SK-MEL-5 (cell line): ENCODE measurements at places on chromosomes 1 and 21. TPM values are rescaled to one million over a fixed set of nuclear protein-coding genes. Genes with fewer than 3 reads are reported as not detected.

- DNase-seq, result peak; percentile 58
These were observed 389.7 kb upstream of the RUNX1 start for GRCh38 chr21:35438643-35439404.

- DNase-seq, result no peak
These were observed 271.2 kb downstream of the ZP4 start for GRCh38 chr1:237619553-237619952.

Gene WNT9A
- total RNA-seq, result not detected in 2 replicates

Gene SMIM12
- total RNA-seq, result 39.7 and 40.7 TPM in 2 replicates
